Stimulated activated CD8-positive, alpha-beta memory T cell treated with anti-CD3 and anti-CD28 coated beads, Interleukin-15, amount 100 ng/mL, for 1 hour (primary cell): ENCODE measurements at places on chromosomes 5 and 9.

DNA sequence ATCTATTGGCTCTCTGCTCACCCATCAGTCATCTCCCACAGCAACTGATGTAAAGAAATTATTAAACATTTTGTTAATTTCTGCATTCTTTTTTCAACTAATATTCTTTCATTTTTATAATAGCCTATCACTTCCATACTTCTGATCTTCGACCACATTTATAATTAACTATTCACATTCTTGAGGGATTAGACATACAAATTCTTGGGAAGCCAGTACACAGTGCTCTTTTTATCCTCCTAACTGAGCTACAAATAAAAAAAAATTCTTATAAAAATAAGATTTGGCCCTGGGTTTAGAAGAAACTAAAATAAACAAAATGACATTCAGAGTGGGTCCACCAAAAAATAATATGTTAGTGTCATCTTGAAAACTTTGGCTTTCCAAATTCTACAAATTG is 103.7 kb upstream of the ITGA1 start:
- no peak for DNase-seq

- no peak for DNase-seq
Measured at GRCh38 chr5:33832404-33833236, 59.2 kb downstream of the ADAMTS12 start.

DNA sequence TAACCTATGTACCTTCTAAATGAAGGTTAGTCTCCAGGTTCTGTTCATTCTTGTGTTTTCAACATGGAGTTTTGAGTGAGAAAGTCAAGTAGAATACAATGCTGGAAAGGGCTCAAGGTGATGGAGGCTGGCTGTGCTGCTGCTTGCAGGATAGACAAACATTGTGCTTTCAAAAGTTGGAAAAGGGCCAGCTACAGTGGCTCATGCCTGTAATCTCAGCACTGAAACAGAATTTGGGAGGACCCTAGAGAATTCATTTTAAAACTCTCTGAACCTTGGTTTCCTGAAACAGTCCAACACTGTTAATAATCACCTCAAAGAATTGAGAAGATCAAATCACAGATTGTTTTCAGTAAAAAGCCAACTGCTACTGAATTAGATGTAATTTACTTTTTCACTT is 15.4 kb upstream of the IARS1 start:
- DNase-seq, result no peak

DNA sequence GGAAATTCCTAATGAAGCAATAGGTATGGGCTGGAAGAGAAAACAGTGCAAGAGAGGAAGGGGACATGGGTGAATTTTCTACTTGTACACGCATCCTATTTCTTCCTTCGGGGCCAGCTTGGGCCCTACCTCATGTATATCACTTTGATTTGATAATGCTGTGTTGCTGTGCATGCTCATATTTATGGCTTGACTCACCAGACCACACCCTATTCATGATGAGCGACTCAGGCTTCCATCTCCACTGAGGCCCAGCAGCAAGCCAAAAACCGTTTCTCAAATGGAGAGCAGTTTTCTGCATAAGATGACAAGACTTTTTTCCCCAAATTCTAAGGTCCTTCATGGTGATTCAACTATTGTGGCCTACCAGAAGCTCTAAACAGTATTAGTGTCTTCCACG is 2039.1 kb upstream of the CDH9 start:
- no peak for DNase-seq

DNA sequence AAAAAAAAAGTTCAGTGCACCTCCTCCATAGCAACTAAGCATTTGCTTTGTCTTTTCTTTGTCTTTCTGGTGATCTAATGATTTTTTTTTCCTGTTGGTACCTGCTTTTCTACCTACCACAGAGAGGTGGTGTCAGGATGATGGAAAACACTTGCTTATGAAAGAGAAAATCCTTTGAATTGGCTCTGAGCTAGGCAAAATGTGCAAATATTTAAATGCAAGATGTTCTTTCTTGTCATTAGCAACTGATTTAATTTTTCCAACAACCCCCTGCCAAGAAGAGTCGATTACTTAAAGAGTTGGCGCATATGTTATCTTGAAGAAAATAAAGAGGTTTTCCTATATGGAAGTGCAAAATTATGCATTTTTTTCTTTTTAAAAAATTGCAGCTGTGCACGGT is 37.7 kb downstream of the TNC start:
- no peak for DNase-seq

DNA sequence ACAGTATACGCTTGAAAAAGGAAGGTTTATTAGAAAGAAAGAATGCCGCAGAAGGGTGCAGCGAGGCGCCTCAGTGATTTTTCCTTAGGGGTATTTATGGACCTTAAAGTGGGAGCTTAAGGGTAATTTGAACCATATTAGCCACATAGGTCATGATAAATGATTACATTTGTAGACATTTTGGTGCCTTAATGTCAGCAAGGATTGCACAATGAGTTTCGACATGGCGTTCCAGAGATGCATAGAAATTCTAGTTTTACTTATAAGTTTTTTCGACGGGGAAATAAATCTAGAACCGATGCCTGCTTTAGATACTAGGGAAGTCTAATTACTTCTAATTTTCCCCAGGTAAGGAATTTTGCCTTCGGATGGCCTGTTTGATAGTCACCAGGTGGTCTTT is 20.7 kb upstream of the PANK3 start:
- no peak for DNase-seq

DNA sequence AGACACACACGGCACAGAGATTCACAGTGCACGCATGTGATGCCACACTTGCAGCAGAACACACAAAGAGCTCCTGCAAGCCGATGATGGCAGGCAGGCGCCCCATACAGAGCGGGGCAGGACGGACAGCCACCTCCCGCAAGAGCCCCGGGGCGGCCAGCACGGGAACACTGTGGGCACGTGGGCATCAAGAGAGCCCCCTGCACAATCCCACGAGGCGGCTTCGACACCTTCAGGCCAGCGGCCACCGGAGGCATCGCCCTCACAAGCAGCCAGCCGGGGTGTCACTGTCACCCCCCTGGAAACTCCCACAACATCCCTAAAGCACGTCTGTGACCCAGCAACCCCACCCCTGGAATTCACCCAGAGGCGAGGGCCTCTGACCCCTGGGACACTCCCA is 17.9 kb downstream of the TERT start:
- no peak for DNase-seq

GRCh38 chr5:93300309-93300923 is 280.6 kb downstream of the NR2F1-AS1 start:
- DNase-seq, result no peak

- peak; percentile 38 for DNase-seq
Measured at GRCh38 chr5:169581580-169582227, 1.9 kb upstream of the SPDL1 start.

GRCh38 chr9:110604171-110604601 is 24.6 kb upstream of the SVEP1 start:
- DNase-seq, result no peak

GRCh38 chr9:131747352-131747751 is 7.5 kb upstream of the RAPGEF1 start:
- no peak for DNase-seq

DNA sequence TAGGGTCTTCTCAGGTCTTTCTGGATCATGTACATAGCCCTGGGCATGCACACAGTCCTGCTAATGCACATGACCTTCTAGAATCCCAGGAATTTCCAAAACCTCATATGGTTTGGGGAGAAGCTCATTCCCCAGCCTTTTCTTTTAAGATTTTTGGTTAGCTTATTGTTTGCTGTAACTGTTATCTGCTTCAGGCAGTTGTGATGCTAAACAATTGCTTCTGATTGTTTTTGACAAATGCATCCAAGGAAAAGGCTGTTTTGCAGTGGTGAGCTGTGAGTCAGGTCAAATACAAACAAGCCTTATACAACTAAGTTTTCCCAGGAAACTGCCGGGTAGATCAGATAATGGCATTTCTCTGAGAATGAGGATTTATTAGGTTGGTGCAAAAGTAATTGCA is 32.7 kb downstream of the SMC5 start:
- no peak for DNase-seq

GRCh38 chr5:66966439-66966838 is 230.2 kb downstream of the CD180 start:
- DNase-seq, result no peak

DNA sequence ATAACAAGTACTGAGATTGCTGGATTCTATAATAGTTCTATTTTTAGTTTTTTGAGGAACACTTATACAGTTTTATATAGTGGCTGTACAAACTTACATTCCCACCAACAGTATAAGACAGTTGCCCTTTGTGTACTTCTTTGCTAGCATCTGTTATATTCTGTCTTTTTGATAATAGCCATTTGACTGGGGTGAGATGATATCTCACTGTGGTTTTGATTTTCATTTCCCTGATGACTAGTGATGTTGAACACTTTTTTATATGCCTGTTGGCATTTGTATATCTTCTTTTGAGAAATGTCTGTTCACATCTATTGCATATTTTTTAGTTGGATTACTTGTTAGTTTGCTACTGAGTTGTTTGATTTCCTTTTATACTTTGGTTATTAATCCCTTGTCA is 204.1 kb upstream of the SMC2 start:
- DNase-seq, result no peak

- DNase-seq, result no peak
Measured at GRCh38 chr5:103532086-103532734, 30.4 kb downstream of the NUDT12 start.

GRCh38 chr5:42718591-42718990 is 38.0 kb upstream of the CCDC152 start:
- no peak for DNase-seq

GRCh38 chr9:94606646-94607422 is 13.2 kb upstream of the FBP2 start:
- DNase-seq, result no peak

GRCh38 chr9:16787724-16788123 is 82.7 kb downstream of the BNC2 start:
- no peak for DNase-seq

DNA sequence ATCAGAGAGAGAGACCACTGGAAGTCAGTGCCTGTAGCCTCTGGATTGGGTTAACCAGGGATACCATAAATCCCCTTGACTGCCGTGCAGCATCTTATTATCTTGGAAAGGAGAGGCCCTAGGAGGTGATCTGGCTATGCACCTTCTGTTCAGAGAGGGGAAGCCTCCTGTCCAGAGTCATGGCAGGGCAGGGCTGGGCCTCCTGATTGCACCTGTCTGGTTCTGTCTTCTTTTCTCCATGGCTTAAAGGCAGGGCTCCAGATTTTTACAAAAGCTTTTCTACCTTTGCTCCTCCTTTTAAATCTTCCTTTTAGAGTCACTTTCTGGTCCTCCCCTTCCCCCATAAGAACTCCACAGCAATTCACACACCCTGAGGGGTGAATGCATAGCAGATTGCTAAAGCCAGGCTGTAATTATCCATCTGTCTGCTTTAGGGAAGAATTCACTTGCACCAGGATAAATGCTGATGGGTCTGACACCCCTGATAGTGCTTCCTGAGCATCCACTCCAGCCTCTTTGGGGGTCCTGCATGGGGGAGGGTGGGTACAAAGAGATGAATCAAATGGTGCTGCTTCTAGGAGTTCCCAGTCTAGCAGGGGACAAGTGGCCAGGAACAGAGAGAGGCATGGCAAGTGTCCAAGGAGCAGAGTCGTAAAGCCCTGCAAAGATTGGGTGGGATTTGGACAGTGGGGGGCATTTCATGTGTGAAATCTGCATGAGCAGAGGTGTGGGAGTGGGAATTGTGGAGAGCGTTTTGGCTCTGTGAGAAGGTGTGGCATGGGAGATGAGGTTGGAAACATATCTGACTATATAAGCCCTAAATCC is 141.3 kb upstream of the ALDH1B1 start:
- no peak for DNase-seq

GRCh38 chr5:59275510-59276324 is 617.8 kb downstream of the PDE4D start:
- DNase-seq, result no peak

DNA sequence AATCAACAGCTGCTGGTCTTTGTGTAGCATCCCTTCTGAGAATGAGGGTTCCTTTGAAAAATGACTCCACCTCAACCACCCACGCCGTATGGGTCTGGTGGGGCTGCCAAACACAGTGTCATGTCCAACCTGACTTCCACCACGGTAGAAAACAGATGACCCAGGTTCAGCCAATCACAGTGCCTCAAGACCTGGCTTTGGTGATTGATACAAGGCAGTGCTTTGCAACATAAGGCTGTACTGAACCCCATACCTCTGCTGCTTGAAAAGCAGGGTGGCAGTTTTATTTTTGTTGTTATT is 11.5 kb upstream of the TGFBR1 start:
- DNase-seq, result no peak

- no peak for DNase-seq
Measured at GRCh38 chr5:10792336-10792735, 31.3 kb upstream of the DAP start.

- DNase-seq, result no peak
Measured at GRCh38 chr5:119678351-119679028, 49.1 kb downstream of the FAM170A start.
